ENCODE measurements at places on chromosomes 1 and 21. TPM values are rescaled to one million over a fixed set of nuclear protein-coding genes. Genes with fewer than 3 reads are reported as not detected.

The OR2G6 gene
- not detected for total RNA-seq

The MRPL20 gene
- 75.0 TPM for total RNA-seq

The PRRC2C gene
- 33.4 TPM for total RNA-seq

The AMPD1 gene
- not detected for total RNA-seq

The C1orf94 gene
- total RNA-seq, result not detected

The CFAP45 gene
- not detected for total RNA-seq

The MEX3A gene
- total RNA-seq, result 21.0 TPM

The STUM gene
- not detected for total RNA-seq

The LCE3E gene
- total RNA-seq, result not detected

The HMGCS2 gene
- not detected for total RNA-seq

The SPATA1 gene
- total RNA-seq, result not detected

DNA sequence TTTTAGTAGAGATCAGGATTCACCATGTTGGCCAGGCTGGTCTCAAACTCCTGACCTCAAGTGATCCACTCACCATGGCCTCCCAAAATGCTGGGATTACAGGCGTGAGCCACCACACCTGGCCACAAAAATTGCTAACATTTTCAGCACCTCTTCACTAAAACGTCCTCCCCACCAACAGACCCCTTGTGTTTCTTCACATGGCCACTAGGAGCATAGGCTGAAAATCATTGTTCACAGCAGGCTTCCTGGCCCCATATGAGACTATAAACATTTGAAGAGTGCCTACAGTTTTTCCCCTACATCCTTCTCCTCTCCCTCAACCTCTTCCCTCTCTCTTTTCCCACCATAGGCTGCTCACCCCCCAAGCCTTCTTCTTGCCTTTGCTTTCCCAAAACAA lies 28.0 kb upstream of the SFPQ start:
- DNase-seq, result no peak

GRCh38 chr1:168520052-168520751 lies 23.6 kb downstream of the XCL2 start:
- DNase-seq, result no peak

- DNase-seq, result no peak
Observed at GRCh38 chr1:27992276-27992675, 32.5 kb downstream of the XKR8 start.

DNA sequence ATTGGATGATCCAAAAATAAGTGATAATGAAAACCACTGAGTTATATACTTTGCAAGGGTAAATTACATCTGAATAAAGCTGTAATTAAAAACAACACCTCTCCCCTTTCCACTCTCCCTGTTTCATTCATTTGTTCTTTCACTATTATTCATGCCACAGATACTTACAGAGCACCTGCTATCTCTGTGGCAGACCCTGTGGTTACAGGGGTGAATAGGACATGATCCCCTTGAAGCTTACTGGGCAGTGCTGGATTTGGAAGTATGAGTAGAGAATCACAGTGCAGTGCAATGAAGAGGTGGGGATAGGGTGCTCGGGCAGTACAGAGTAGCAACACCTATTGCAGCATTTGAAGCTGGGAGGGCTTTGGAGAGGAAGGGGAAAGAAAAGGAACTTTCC lies 21.7 kb downstream of the ARV1 start:
- no peak for DNase-seq

GRCh38 chr21:42312626-42313104 lies 2.5 kb downstream of the TFF3 start:
- no peak for DNase-seq

- no peak for DNase-seq
Observed at GRCh38 chr1:18951818-18952391, 4.6 kb downstream of the IFFO2 start.

DNA sequence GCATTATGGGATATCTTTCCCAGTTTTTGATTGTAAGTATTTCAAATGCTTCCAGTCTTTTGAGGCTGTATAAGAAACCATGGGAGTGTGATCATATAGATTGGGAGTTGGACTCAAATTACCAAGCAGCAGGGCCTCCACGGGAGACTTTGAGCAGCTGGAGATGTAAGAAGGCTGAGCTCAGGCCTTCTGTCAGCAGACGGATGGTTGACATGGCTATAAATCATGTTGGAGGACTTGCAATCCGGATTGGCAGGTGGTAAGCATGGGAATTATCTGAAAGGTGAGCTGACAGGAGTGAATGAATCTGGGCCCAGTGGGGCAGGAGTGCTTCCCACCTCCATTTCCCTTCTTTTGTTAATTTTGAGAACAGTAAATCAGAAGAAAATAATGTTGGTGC lies 83.2 kb upstream of the PPM1J start:
- no peak for DNase-seq

DNA sequence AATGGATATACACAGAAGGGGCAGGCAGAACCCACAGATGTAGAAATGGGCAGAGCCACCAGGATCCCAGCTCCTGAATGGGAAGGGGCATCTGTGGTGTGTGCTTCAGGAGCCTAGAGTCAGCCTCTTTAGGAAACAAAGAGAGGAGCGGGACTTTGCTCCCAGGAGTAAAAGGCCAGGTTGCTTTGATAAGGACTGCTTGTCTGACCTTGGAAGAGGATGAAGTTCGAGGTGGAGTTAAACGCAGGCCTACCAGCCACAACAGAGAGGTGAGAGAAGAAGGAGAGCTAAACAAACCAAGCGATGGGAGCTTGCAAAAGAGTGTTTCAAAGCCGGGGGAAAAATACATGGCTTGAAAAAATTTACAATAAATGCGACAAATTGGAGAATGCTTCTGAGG lies 49.9 kb upstream of the TMPRSS2 start:
- no peak for DNase-seq

DNA sequence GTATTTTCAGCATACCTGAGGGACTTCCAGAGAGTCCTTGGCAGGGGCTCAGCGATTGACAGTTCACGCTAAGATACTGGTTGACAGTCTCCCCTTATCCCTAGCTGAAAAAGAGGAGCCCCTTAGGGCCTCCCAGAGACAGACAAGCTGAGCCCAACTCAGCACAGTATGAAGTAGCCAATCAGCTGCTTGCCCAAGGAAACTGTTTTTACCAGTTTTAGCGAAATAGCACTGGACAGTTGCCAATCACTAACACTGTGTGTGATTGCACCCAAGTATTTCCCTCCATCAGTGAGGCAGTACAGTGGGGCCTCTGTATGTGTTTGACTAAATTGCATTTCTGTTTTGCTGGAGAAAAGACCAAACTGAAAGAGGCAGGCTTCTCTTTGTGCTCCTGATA lies 27.0 kb downstream of the KHDRBS1 start:
- no peak for DNase-seq

DNA sequence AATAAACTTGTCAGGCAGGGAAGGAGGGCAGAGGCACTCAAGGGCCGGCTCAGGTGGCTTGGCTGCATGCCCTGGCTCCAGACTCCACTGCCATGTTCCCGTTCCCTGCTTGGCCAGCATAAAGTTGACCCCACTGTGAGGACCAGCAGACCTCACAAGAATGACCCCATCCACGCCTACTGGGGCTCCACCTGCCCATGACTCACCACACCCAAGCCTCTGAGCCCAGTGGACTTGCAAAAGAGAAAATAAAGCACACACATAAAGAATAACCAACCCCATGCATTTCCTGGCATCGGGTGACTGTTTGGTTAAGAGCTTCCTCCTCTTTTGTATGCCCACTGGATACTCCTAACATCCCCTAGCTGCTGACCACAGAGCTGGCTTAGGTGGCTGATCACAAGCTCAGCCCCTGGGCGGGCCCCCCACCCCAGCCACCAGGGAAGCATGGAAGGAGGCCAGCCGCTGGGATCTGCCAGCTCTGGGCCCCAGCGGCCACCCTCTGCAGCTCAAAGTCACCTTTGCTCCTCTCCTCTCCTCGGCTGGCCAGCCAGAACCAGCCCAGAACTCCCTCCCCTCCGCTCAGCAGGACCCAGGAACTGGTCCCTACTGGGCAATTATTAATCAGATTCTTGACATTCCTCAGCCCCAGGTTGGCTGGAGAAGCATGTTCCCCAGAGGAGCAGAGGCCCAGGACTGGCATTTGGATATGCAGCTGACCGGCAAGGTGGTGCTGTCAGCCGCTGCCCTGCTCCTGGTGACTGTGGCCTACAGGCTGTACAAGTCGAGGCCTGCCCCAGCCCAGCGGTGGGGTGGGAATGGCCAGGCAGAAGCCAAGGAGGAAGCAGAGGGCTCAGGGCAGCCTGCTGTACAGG lies at the start of gene KLHDC7A:
KLHDC7A (plus strand) TSS at position 616 of the 875 bp plus-strand sequence; CDS start at position 668, 52 bp downstream.
- DNase-seq, result peak; percentile 80

- DNase-seq, result no peak
Observed at GRCh38 chr1:210703593-210703992, 374.9 kb downstream of the HHAT start.

- DNase-seq, result peak; percentile 18
Observed at GRCh38 chr1:215606564-215607168, 39.6 kb downstream of the KCTD3 start.

DNA sequence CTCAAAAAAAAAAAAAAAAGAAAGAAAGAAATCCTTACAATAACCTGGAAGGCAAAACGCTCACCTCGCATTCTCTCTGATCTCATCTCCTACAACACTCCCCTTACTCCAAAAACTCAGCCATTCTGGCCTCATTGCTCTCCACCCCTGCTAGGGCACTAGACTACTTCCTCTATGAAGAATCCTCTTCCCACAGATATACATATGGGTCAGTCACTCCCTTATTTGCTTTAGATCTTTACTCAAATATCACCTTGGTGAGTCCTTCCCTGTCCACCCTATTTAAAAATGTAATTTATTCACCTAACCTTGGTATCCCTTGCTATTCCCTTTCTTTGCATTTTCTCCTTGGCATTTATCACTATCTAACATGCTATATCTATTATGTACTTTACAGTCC lies 24.6 kb upstream of the KIF1B start:
- no peak for DNase-seq

GRCh38 chr1:113552244-113552643 lies 161.9 kb downstream of the MAGI3 start:
- no peak for DNase-seq

GRCh38 chr1:178066908-178067614 lies 26.8 kb upstream of the RASAL2 start:
- DNase-seq, result no peak

GRCh38 chr1:59375321-59376220 lies 78.7 kb downstream of the FGGY start:
- no peak for DNase-seq

GRCh38 chr1:240173836-240174235 lies 82.2 kb downstream of the FMN2 start:
- no peak for DNase-seq

- DNase-seq, result no peak
Observed at GRCh38 chr1:5634893-5635292, 357.3 kb downstream of the NPHP4 start.

DNA sequence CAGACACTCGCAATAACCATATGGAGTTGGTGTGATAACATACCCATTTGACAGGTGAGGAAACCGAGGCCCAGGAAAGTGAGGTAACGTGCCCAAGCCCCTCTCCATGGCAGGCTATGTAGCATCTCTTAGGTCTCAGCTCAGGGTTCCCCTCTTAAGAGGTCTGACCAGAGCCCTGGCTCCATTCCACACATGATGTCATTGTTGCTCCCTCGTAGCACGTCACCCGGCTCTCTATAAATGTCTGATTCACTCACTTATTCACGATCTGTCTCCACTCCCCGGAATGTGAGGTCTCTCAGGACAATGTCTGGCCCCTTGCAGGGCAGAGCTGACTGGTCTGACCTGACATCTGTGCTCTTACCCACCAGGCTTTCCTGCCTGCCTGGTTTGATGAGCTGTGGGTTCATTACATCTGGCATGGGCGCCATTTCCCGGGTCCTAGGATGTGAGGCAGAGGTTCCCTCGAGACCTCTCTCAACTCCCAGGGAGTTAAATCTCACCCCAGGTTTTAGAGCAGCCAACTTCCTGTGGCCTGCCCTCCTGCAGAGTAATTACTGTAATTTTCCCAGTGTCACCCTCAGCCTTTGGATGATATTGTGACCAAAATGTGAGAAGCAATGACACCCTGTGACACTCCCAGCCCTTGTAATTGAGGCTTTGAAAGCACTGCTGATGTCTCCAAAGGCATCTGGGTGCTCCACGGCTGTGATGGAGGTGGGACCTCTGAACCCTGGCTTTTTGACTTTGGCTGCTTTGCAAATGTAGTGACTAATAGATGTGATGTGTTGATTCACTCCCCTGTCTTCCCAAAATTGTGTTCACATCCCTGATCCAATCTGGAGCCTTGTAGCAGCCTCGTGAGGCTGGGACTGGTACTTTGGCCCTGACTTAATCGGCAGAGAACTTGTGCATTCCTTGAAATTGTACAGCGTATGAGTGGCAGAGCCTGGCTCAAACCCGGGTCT lies 10.6 kb downstream of the ACTL8 start:
- no peak for DNase-seq

DNA sequence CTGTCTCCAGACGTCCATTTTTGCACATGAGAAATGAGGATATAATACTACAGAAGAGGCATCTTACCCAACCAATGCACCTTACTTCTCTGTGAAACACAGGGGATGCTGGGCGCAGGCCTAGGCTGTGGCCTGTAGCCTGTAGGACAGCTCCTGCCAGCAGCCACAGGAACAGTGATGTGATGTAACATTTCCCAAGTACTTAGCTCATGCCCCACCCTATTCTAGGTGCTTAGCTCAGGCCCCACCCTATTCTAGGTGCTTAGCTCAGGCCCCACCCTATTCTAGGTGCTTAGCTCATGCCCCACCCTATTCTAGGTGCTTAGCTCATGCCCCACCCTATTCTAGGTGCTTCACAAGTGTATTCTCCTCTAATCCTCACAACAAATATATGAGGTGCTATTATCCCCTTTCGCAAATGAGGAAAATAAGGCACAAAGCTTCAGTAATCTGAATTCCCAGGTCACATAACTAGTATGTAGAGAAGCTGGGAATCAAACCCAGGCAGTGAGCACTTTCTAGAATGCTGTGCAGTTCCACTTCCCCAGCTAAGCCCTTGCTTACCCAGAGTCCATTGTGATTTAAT lies 4.6 kb upstream of the NAXE start:
- no peak for DNase-seq

GRCh38 chr1:115783311-115783710 lies 14.8 kb upstream of the CASQ2 start:
- no peak for DNase-seq

GRCh38 chr1:191675856-191676783 lies 482.1 kb upstream of the RGS18 start:
- DNase-seq, result no peak

DNA sequence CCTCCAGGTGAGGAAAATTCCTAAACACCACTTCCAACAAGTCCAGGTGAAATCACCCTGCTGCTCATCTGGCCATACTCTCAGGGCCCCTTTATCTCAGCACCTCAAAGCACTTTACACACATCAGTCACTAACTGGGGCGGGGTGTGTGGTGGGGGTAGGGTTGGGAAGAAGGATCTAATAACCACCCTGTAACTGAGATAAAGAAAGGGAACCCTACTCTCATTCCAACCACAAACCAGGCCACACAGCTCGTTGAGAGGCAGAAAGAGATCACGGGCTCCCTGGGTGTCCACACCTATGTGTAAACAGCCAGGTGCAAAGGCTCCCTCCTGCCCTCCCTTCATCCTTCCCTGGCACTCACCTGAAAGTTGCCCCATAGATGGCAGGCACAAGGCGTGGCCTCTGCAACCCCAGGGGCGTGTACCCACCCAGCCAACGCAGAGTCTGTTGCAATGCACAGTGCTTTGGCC lies 20.4 kb downstream of the GPR161 start:
- no peak for DNase-seq

- no peak for DNase-seq
Observed at GRCh38 chr1:62800825-62801306, 16.9 kb downstream of the ATG4C start.

Data from G401 (cell line).